ENCODE measurements at places on chromosomes 2 and 18.

DNA sequence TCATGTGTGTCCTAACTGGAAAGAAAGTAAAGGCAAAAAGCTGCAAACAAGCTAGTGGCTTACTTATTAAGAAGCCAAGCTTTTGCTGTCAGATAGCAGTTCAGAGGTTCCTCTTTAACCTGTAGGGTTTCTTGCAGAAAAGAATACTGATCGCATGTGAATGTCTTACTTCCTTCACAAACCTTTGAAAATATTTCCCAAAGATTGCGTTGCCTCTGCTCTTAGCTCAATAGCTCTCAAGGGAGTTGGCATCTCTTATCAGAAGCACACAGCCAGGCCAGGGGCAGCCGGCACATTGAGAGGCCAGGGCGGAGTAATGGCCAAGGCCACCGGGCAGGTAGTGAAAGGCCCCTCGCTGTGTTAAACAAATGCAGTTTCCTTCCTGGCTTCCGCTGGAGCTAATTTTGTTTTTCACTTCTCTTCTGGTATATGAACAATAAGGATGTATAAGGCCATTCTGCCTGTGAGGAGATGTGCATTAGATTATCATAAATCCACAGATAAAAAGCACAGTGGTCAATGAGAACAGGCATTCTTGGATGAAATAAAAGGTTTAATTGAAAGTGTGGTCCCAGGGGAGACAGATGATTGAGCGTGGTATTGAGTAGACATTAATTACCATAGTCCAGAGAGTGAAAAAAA is 542.4 kb upstream of the NRP2 start:
- DNase-seq = no peak

DNA sequence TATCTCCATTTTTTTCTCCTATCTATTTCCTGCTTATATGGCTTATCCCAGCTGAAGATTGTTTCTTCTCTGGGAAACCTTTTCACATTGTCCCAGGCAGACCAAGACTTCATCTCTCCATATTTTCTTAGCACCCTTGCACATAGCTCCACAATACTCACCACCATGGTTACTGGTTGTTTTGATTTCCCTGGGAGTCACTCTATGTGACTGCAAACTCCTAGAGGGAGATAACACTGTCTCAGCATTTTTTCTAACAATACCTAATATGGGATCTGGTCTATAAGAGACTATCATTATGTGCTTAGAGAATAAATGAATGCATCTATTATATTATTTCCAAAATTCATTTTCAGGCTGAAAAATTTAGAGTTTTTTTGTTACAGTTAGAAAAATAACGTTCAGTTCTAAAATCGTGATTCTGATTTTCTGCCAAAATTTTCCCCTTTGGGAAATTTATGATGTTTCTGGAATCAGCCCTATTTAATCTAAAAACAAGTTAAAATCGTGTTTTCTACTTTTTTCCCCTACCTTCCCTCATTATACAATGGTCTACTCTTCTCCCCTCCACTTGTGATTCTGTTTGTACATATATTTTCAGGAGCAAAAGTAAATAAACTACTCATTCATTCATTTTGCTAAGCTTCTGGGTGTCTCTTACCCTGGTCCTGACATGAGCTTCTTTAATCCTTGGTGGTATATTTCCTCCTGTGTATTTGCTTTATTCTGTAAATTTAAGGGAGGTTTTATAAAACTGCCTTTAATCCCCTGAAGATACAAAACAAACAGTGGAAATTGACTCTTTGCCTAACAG is 95.4 kb downstream of the HNMT start:
- no peak for DNase-seq

- DNase-seq = no peak
These were observed 71.1 kb downstream of the BIRC6 start for GRCh38 chr2:32427672-32428610.

DNA sequence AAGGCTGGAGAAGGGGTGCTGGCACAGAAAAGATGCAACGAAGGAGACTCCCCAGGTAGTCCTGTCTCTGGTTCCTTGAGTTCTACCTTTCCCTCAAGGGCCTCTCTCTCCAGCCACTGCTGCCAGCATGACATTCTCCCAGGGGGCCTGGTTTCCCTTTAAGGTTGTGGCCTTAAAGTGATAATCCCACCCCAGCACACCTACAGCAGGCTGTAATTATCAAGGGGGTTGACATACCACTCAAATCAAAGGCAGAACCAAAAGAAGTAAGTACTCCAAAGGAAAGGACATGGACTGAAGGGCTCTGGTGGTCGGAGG is 127.4 kb upstream of the MSH6 start:
- DNase-seq = no peak

GRCh38 chr2:180474716-180475115 is 467.6 kb upstream of the CWC22 start:
- DNase-seq = no peak

- DNase-seq = no peak
These were observed 191.4 kb upstream of the CHAC2 start for GRCh38 chr2:53576166-53576565.

DNA sequence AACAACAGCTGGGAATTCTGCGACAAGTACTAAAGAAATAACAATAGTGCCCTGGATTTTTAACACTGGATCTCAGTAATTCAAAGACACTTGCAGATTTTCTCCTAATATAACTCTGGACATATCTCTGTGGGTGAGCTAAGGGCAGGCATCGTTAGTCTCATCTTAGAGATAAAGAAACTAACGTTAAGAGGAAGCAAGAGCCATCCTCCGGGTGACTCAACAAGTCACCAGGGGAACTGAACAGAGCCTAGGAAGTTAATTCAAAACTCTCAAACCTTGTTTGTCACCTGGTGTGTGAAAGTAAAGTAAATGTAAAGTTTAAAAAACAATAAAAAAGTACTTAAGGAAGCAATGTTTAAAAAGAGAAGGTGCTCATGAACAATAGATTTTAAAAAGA is 41.6 kb upstream of the NRP2 start:
- no peak for DNase-seq

- DNase-seq = no peak
These were observed 494.9 kb downstream of the NYAP2 start for GRCh38 chr2:225894236-225894980.

DNA sequence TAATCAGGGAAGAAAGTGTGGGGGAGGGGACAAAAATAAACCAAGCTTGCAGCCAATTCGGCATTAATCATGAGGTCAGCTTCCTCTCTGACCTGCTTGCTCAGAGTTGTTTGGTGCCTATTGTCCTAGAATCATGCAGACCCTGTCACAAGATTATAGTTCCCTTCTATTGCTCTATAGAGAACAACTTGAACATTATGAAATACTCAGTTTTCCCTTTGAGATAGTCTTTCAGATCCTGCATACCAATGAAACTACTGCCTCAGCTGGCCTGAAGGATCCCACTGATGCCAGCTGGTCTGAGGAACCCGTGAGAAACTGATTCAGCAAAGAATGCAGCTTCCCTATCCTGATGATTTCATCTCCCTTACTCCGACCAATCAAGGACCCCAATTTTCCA is 955 bp upstream of the BBS5 start:
- no peak for DNase-seq

DNA sequence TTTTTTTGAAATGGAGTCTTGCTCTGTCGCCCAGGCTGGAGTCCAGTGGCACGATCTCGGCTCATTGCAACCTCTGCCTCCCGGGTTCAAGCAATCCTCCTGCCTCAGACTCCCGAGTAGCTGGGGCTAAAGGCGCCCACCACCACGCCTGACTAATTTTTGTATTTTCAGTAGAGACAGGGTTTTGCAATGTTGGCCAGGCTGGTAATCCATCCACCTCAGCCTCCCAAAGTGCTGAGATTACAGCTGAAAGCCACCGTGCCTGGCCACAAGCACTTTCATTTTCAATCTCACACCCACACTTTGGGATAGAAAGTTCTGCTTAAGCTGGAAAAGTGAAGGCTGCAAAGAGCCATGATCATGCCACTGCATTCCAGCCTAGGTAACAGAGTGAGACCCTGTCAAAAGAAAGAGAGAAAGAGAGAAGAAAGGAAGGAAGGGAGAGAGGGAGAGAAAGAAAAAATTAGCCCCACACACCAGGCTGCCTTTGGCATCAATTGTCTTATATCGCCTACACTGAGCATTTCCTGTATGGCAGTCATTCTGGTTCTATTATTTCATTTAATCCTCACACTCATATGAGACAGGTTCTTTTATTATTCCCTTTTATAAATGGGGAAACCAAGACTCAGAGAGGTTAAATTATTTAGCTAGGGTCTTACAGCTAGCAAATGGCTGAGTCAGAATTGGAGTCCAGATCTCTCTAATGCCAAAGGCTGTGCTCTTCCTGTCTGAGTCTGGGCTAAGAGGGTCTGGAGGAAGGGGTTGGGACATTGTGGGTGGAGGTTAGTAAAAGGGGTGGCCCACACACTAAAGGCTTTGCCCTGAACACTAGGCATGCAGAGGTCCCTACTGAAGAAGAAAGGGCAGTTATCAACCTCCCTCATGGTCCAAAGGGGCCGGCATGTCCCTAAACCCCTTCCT is 37.9 kb upstream of the PKDCC start:
- DNase-seq = no peak

GRCh38 chr2:151363709-151364108 is 6.3 kb downstream of the TNFAIP6 start:
- DNase-seq = no peak

GRCh38 chr18:42011053-42011452 is 56.0 kb downstream of the PIK3C3 start:
- DNase-seq = no peak

GRCh38 chr18:48002933-48003365 is 72.5 kb upstream of the SMAD2 start:
- DNase-seq = no peak

- no peak for DNase-seq
These were observed 68.0 kb downstream of the MAPK4 start for GRCh38 chr18:50627594-50628532.

GRCh38 chr2:6877402-6878304 is at the start of gene RSAD2:
RSAD2 (plus strand) TSS chr2:6877777; CDS start chr2:6877801, 24 bp downstream.
- DNase-seq = no peak

- DNase-seq = no peak
These were observed 76.5 kb downstream of the MEX3C start for GRCh38 chr18:51120809-51121596.

GRCh38 chr2:191831410-191831994 is 15.4 kb downstream of the CAVIN2 start:
- no peak for DNase-seq
